GM23338 (cell line): ENCODE measurements at places on chromosomes 12 and 14.

GRCh38 chr12:67315661-67316060, 46.5 kb downstream of the CAND1 start:
- H3K27ac ChIP-seq = no peak overlapping the region
- no peaks in the 10 kb centered on the region for H3K27me3 ChIP-seq
- DNase-seq = no peak
- no peak overlapping the region for H3K4me3 ChIP-seq
- H3K4me1 ChIP-seq = no peaks in the 10 kb centered on the region

DNA sequence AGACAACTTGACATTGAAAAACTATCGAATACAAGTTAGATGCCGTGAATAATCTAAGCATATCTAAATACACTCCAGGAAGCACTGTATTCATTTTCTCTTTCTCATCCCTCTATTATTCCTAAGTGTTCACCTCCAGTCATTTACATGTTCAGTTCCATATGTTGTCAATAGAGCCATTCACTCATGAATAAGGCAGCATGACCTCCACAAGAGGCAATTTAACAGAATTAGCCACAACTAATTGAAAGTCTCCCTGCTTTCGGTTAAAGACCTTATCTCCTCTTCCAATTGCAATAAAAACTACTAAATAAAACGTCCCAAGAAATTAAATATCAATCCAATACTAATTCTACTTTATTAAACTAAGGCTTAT, 1.8 kb downstream of the LRIG3 start:
- peaks cover 20% of the 10 kb centered on the region for H3K27me3 ChIP-seq
- peaks cover 45% of the 10 kb centered on the region for H3K4me1 ChIP-seq
- H3K36me3 ChIP-seq = no peaks in the 10 kb centered on the region
- no peak overlapping the region for H3K27ac ChIP-seq
- no peak for DNase-seq

DNA sequence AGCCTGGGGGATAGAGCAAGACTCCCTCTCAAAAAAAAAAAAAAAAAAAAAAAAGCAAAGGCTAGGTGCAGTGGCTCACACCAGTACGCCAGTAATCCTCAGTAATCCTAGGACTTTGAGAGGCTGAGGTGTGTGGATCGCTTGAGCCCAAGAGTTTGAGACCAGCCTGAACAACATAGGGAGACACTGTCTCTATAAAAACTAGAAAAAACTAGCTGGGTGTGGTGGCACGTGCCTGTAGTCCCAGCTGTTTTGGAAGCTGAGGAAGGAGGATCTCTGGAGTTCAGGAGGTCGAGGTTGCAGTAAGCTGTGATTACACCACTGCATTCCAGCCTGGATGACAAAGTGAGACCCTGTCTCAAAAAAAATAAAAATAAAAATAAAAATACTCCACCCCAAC, 8.9 kb upstream of the RBM25 start:
- no peak overlapping the region for H3K4me3 ChIP-seq
- no peaks in the 10 kb centered on the region for H3K4me1 ChIP-seq
- no peak overlapping the region for H3K27ac ChIP-seq
- no peak for DNase-seq
- no peaks in the 10 kb centered on the region for H3K27me3 ChIP-seq

DNA sequence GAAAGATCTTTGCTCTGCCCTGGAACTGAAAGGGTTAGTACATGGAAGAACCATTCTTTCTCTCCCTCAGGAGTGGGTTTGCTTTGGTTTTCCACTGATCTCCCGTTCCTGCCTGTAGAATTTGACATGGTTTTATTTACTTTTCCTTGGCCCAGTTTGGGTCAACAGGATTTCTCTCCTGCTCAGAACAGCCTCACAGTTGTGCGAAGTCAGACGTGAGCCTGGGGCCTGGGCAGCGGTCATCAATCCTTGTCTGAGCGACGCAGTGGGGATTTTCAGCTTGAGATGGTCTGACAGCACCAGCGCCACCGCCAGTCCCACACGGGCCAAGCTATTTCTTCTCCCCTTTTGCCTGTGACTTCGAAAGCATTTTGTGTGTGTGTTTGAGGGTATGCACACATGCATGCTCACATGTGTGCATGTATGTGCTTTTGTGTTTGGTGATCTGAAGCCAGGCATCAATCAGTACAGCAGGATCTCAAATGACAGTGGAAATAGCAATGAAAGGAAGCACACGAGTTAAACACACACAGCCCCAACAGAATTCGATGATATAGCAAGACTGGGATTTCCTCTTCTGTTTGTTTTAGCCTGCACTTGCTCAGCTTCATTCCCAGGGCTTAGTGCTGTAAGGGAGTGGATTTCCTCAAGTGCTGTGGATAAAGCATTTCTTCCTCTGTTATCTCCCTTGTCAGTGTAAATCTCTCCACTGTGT, 58.3 kb downstream of the SMOC1 start:
- no peaks in the 10 kb centered on the region for H3K4me1 ChIP-seq
- no peak overlapping the region for H3K27ac ChIP-seq
- DNase-seq = no peak
- no peak overlapping the region for H3K4me3 ChIP-seq
- H3K36me3 ChIP-seq = no peaks in the 10 kb centered on the region

GRCh38 chr12:6276956-6277620, 33.4 kb upstream of the PLEKHG6 start:
- peak; percentile 58 for DNase-seq
- no peaks in the 10 kb centered on the region for H3K36me3 ChIP-seq
- H3K27me3 ChIP-seq = no peaks in the 10 kb centered on the region
- H3K27ac ChIP-seq = no peak overlapping the region
- no peak overlapping the region for H3K4me3 ChIP-seq

DNA sequence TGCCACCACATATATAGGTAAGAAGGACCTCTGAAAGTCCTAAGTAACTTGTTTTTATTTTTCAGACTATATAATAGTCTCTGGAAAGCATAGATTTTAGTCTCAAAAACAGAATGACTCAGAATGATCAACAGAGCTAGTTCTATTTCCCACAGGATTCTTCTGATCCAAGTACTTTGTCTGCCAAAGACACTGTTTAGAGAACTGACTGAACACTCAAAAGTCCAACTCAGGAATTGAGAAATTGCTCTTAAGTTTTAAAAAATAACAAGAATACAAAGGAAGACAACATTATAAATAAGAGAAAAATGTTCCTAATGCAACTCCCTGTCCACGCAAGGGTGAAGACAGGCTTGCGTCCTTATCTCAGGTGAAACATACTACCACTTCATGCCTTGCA, 29.0 kb downstream of the LGMN start:
- H3K4me1 ChIP-seq = no peaks in the 10 kb centered on the region
- H3K27ac ChIP-seq = no peak overlapping the region
- no peaks in the 10 kb centered on the region for H3K36me3 ChIP-seq
- no peaks in the 10 kb centered on the region for H3K27me3 ChIP-seq
- no peak overlapping the region for H3K4me3 ChIP-seq

GRCh38 chr14:103529383-103530365, 678 bp downstream of the TRMT61A start:
- H3K4me3 ChIP-seq = peak overlapping the region; percentile 97
- peaks cover 7% of the 10 kb centered on the region for H3K27me3 ChIP-seq
- peaks cover 4% of the 10 kb centered on the region; the same call in 1 of the 2 replicates for H3K4me1 ChIP-seq
- DNase-seq = no peak
